ENCODE measurements at places on chromosomes 13 and 19.

- no peak for DNase-seq
Measured at GRCh38 chr13:51920786-51921185, 59.0 kb downstream of the CCDC70 start.

DNA sequence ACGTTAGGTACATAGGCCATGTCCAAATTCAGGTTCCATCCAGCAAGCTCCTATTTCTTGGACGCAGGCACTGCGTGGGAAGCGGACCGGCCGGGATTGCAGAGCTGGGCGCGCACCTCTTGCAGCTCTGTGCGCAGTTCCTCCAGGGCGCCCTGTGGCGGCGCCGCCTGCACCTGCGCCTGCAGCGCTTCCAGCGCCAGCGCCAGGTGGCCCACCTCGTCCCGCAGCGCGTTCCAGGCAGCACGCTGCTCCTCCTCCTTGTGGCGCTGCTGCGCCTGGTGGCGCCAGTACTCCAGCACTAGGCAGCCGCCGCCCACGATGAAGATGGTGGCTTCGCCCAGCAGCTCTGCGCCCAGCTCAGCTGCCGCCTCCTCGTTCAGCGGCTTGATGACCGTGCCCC is 31.1 kb downstream of the OPA3 start:
- no peak for DNase-seq

- DNase-seq = peak; percentile 94
Measured at GRCh38 chr19:6772028-6772865, at the start of gene VAV1. Gene VAV1 (plus strand): TSS chr19:6772708. CDS start chr19:6772808, 100 bp downstream.

GRCh38 chr19:45446295-45446694 is 21.5 kb upstream of the FOSB start:
- DNase-seq = peak; percentile 59

DNA sequence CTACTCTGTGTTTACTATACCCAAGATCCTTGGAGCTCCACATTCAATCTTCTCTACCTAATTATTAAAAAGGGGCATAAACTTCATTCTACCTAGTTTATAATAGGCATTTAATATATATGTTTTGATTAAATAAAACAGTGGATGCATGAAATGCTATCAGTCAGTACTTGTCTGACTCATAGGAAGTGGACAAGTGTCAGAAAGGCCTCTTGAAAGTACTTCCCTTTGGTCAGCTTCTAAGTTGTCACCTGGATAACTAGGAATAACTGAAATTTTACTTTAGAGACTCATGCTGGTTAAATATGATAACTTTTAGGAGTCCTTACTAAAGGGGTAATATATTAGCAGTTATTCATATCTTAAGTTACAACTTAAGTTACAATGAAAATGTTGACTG is 329.8 kb downstream of the KLF5 start:
- no peak for DNase-seq

DNA sequence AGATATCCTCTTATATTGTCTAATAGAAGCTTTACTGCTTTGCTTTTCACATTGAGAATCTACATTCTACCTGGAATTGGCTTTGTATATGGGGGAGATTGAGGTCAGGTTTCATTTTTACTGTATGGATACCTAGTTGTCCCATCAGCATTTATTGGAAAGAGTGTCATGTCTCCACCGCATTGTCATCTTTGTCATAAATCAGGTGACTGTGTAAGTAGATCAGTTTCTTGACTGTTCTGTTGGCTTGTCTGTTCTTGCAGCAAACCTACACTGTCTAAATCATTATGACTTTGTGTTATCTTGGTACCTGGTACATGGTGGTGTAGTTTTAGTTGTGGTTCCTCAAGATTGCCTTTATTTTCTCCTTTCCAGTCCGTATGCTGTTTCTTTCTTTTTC is 5.8 kb downstream of the URI1 start:
- no peak for DNase-seq

DNA sequence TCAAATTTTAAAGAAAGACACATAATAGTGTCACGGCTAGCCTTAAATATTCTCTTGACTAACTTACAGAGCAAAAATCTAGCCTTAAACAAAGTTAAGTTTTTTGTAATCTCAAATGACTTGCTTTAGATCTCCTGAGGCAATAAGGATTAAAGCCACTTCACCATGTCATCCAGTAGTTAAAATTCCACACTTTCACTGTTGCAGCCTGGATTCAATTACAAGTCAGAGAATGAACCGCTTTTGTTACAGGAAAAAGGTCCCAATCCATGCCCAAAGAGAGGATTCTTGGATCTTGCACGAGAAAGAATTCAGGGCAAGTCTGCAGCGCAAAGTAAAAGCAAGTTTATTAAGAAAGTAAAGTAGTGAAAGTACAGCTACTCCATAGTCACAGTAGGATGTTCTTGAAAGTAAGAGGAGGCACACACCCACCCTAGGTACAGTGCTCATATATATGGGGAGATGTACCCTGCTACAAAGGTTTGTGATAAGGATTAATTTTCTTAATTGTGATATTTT is 34.6 kb upstream of the CD177 start:
- no peak for DNase-seq

- no peak for DNase-seq
Measured at GRCh38 chr13:91659256-91660075, 261.0 kb downstream of the GPC5 start.

DNA sequence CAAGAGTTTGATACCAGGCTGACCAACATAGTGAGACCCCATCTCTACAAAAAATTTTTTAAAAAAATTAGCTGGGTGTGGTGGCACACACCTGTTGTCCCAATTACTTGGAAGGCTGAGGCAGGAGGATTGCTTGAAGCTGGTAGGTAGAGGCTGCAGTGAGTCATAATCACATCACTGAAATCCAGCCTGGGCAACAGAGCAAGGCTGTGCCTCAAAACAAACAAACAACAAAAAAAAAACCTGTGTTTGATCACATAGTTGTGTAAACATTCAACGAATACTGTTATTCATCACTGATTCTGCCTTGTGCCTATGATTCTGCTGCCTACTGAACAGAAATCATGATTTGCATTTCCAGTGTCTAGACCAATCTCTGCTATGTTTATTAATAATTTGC is 134.0 kb downstream of the TBC1D4 start:
- no peak for DNase-seq

DNA sequence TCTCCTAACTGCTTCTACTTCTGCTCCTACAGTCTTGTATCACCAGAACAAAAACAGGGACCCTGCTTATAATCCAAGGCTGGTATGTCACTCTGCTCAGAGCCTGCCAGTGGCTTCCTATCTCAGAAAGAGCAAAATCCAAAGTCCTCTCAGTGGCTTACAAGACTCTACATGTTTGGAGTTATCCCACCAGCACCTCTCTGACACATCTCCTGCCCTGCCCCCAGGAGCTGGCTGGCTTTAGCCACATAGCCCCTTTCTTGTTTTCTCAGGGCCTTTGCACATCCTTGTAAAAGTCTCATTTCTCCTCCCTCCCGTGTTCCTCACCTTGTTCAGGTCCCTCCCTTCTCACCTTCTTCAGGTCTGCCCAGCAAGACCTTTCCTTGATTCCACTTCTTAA is 2.2 kb upstream of the KCTD12 start:
- no peak for DNase-seq

DNA sequence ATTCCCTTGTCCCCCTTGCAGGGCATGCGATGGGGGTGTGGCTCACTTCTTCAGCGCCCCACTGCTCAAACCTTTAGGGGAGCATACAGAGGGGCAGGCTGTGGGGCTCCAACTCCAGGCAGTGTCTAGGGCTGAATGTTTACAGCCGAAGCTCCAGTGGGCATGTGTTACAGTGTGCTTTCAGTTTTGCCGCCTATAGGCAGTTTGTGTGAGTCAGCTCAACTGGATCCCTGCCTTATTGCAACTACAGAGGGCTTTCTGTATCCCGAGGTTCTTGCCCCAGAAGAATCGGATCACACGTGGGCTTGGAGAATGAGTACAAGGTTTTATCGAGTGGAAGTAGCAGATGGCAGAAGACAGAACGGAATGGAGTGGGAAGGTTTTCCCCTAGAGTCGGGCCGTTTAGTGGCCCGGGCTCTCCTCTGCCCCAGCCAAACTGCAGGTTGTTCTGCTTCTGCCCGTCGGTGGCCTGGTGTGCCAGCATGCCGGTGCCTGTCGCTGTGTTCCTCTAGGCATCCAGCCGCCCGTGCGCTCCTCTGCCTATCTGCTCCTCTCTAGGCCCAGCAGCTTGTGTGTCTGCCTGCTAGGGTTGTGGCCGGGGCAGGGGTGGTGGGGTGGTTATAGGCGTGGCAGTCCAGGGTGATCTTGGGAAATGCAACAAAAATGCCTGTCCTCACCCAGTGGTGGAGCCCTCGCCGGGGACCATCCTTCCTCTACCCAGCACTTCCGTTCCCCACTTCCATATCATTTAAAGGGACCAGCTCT is 435.9 kb upstream of the SGCG start:
- DNase-seq = no peak

GRCh38 chr13:67120872-67121531 is 109.1 kb downstream of the PCDH9 start:
- no peak for DNase-seq

- no peak for DNase-seq
Measured at GRCh38 chr19:18612051-18612771, 459 bp upstream of the TMEM59L start.

DNA sequence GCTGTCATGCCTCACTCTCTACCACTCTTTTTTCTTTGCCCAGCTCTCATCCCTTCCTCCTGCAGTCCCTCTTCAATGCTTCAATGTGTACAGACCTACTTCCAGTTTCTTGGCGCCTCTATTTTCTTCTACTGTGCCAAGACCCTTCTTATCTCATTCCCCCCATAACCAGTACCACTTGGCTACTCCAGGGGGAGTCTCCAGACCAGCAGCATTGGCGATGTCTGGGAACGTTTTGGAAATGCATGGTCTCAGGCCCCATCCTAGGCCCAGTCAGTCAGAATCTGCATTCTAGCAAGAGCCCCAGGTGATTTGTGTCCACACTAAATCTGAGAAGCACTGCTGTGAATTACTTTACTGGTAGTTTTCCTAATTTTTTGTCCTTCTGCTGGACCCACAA is 198.2 kb downstream of the SLC7A1 start:
- no peak for DNase-seq

- DNase-seq = no peak
Measured at GRCh38 chr13:80783926-80784565, 443.1 kb upstream of the SPRY2 start.

- no peak for DNase-seq
Measured at GRCh38 chr13:69274231-69274630, 833.4 kb upstream of the ATXN8OS start.

DNA sequence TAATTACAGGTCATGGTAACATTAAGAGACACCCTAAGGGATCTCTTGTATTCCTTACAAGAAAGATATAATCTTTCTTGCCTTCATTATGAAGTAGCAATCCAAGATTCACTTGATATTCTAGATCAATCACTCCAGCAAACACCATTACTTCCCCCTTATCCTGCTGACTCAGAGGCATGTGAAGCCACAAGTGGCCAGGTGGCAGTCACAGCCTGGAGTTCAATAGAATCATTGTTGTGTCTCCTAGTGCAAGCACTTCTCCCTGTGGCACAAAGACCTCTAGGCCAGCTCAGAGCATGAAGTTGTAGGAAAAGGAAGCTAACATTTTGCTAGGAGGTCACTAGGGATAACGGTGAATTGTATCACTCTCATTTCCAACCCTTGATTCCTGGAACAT is 864.3 kb upstream of the ATXN8OS start:
- no peak for DNase-seq

GRCh38 chr19:12647490-12648071 is 19.0 kb downstream of the MAN2B1 start:
- DNase-seq = peak; percentile 56

GRCh38 chr19:18502246-18502637 is 19.6 kb downstream of the ELL start:
- DNase-seq = no peak

- DNase-seq = no peak
Measured at GRCh38 chr13:24096659-24097058, 63.9 kb upstream of the SPATA13 start.
